ENCODE measurements at places on chromosomes 7 and 10.

DNA sequence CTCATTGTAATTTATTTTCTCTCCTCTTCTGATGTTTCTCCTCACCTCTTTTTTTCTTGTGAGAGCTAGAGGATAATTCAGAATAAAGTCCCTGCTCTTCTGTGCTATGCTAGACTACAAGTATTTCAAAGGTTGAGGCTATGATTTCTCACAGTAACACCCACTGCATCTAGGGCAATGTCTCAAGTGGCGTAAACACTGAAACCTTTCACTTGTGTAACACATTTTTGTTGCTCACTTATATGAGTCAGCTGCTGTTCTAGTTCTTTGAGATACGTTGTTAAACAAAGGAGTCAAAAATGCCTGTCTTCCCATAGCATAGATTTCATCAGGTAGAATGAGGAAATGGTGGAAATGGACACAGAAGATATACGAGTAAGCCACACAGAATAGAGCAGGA, 305.1 kb upstream of the PITRM1 start:
- DNase-seq: no peak

- DNase-seq: no peak
Observed at GRCh38 chr7:19133886-19134285, 11.3 kb downstream of the FERD3L start.

GRCh38 chr7:24795407-24795767, 38.1 kb upstream of the GSDME start:
- no peak for DNase-seq

DNA sequence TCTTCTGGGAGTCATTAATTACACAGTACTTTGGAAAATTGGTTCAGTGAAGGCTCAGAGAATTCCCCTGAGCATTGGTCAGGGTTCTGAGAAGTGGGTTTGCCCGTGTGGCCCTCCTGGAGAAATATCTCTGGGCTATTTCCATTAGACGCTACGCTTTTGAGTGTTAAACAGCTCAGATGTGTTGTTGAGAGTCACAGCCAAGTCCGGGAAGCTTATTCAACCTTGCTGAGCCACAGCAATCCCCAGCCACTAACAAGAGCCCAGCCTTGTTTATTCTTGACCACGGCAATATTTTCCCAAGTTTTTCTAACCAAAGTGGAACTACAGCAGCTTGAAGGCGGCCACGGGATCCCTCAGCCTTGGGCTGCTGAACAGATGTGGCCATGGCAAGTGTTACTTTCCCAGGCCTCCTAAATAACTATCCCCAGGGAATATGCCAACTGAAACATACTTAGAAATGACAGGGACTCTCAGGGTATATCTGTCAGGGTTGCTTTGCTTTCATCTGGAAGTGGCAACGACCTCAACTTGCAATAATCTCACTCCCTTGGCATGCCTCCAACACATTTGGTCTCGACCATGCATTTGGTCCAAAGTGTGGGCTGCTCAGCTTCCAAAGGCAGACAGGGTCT, 214.7 kb downstream of the EMX2 start:
- no peak for DNase-seq

DNA sequence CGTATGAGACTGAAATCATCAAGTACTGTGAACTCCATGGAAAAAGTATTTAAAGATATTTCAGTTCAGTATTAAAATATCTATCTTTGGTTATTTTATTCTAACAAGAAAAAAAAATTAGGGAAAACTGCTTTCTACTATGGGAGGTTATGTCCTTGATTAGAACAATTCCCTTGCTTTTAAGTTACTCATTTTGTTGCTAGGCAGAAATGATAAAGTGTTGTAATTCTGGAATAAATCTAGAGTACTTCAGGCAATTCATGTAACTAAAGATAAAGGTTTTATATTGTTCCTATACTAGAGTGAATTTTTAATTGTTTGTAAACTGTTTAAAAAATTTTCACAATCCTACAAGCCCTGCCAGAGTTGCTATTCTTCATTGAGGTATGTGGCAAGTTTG, 92.0 kb downstream of the BBS9 start:
- no peak for DNase-seq

- no peak for DNase-seq
Observed at GRCh38 chr10:45439365-45439764, 65.3 kb downstream of the ALOX5 start.

DNA sequence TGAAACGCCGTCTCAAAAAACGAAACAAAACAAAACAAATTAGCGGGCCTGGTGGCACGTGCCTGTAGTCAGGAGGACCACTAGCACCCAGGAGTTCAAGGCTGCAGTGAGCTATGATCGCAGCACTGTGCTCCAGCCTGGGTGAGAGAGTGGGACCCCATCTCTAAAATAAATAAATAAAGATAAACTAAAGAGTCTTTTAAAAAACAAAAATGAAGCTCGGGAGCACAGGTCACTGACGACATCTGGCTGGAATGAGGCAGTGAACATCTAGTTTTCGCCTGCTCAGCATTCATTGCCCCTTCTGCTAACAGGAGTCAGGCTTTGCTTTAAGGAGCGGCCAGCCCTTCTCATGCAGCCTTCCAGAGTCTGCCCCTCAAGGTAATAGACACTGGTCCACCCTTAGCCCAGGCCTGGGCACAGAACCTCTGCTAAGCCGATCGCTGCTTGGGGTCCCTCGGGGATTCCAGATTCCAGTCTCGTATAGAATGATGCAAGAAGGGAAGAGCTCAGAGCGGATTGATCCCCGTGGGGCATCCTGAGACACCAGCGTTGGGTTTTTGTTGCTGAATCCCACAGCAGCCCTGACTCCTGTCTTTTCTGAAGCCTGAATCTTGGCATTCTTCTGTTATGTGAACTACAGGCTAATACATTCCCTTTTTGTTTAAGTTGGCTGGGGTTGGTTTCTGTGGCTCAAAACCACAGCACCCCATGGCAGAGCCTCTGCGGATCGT, 14.2 kb upstream of the FOXK1 start:
- DNase-seq: no peak

GRCh38 chr7:128032605-128033235, 1.5 kb upstream of the LRRC4 start:
- no peak for DNase-seq

GRCh38 chr7:127245002-127245401, 7.7 kb downstream of the GRM8 start:
- DNase-seq: no peak

DNA sequence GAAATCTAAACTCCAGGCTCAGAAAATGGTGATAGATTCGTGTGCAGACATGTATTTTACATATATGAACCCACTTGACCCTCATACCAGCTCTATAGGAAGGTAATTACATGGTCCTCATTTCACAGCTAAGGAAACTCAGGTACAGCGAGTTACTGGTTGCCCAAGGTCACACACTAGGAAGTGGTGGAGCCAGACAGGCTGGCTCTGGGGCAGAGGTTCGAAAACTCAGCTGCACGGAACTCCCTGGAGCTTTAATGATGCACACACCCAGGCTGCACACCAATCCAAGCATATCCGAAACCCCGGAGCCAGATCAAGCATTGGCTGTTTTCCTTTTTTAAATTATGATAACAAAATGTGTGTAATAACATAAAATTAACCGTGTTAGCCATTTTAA, 172.4 kb downstream of the COBL start:
- no peak for DNase-seq

DNA sequence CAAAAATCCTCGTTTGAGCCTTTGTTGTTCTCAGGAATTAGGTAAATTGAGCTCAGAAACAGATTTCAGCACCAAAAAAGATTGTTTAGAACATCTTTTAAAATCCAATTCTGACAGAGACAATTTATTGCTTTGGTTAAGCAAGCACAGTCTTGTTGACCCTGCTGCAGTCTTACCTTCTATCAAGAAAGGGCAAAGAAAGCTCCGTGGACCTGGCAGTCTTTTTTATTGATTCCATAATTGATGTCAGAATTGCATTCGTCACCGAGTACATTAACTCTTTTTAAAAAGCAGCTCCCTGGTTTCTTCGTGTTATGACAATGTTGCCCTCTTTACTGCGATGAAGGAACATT, 334.8 kb downstream of the FGFR2 start:
- no peak for DNase-seq

- DNase-seq: no peak
Observed at GRCh38 chr10:71816936-71817618, 34.0 kb downstream of the PSAP start.

- no peak for DNase-seq
Observed at GRCh38 chr10:122279725-122280141, 8.6 kb downstream of the BTBD16 start.

DNA sequence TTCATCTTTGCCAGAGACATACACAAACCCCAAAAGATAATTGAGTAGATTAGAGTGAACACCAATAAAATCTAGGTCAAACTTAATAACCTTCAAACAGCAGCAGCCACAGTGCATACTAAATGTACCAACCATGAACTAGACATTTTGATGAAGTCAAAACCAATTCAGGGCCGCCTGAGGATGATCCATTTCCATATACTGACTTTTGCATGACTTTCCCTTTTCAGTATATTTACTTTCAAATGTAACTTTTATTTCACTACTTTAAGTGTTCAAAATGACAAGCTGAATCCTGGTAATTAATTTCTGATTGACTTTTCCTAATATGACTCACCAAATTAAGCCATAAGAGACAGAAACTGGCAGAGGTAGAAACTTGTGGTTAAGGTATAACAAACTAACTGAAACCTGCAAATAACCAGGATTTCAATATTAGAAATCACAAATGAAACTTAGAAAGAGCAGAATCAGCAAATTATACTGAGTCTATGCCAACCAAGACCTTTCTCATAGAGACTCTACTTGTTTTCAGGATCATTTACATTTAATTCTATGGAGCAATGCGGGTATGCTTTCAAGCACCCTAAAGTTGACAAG, 171.9 kb upstream of the LRRN3 start:
- no peak for DNase-seq

- DNase-seq: no peak
Observed at GRCh38 chr7:137960020-137960419, 41.9 kb downstream of the CREB3L2 start.

DNA sequence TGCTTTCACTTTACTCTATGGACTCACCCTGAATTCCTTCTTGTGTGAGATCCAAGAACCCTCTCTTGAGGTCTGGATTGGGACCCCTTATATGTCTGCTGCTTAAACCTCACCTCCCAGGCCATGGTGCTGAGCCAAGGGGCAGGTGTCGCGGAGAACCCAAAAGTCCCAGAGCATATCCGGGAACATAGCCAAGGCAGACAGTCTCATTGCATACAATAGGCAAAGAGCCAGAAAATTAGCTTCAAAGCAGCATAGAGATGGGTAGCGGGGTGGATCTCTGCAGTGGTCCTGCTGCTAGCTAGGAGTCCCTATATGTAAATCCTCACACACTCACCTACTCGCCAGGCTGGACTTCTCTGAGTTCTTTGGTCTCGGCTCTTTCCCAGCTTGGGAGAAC, 5.5 kb downstream of the CCL24 start:
- DNase-seq: no peak

GRCh38 chr7:85104432-85105205, 82.2 kb downstream of the SEMA3D start:
- DNase-seq: peak; percentile 39

DNA sequence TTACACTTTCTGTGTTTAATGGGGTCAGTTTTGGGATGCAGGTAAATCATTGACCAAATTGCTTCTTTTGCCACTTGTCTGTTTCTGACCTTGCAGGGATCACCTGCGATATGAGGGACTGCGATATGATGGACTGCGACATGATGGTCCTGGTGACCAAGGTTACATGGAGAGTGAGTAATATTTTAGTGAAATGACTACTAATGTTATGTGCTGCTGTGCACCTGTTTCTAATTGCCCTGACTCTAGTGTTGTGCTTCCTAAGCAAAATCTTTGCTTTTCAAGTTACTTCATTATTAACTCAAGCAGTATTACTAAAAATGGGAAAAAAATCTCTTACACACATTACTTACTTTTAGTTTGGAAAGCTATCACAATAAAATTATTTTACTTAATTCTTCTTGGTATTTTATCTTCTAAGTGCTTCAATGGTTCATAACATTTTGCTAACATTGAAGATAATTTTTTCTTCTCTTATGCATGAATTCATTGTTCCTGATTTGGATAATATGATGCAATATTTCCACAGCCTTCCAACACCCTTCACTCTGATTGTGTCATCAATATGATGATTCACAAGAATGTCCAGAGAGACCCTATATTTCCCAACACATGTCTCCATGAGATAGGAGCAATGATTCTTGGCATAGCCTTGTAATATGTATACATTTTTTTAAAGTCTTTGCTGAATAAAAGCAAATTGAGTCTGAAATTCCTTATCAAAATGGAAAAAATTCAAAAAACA, 306.2 kb upstream of the AKR1E2 start:
- DNase-seq: no peak

DNA sequence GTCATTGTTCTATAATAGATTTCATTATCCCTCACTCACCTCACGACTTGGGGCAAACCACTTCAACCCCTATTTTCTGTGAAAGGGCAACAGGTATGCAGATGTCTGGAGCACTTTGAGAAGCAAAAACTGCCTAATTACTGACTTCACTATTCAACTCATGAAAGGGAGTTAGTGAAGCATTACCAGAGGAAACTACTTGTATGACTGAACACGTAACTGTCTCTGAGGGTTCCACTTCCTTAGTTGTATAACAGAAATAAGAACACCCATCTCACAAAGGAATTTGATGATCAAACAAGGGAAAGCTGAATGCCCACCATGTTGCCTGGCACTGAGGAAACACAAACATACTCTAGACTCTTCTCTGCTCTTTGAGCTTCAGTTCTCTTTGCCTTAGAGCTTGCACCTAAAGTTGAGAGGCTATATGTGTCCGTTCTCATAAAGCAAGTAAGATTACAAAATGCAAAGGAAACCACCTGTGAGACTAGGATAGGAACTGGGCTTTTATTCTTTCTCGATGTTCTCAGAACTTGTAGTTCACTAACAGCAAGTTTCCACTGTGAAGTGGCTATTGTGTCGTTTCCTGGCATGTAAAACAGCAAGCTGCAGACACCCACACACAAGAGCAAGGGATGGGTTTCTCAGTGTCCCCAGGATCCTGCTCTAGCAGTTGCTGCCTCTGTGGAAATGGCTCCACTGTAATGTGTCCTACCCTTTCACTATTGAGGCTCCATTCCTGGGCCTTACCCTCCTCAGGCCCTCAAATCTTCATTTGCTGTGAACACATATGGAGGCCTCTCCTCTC, 2.6 kb downstream of the TMEM243 start:
- DNase-seq: no peak

- DNase-seq: no peak
Observed at GRCh38 chr10:113278664-113279063, 274.2 kb upstream of the HABP2 start.

GRCh38 chr10:48456361-48456804, 148.5 kb downstream of the ARHGAP22 start:
- DNase-seq: no peak

DNA sequence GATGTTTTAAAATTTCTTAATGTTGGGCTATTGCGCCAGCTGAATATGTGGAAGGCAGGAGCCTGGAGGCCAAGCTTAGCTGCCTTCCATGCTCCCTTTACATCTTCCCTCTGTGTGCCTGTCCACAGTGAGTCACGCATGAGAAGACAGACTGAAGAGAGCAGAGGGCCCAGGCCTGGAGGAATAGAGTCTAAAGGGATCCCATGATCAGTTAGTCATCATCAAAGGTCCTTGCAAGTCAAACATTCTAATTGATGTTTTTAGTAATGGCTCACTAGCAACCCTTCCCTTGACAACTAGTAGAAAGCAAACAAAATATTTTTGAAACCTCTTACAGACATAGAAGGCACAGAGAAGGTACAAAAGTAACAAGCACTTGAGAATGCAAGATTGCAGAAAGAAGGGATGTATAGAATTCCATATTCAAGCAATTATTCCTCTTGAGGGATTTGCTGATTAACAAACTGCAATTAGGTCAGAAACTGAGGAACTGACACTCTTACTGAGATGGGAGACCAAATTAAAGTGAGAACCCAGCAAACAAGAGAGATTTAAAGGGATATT, 30.7 kb upstream of the APBB1IP start:
- no peak for DNase-seq
